ENCODE measurements at places on chromosomes 16 and 17. TPM values are rescaled to one million over a fixed set of nuclear protein-coding genes. Genes with fewer than 3 reads are reported as not detected.

DNA sequence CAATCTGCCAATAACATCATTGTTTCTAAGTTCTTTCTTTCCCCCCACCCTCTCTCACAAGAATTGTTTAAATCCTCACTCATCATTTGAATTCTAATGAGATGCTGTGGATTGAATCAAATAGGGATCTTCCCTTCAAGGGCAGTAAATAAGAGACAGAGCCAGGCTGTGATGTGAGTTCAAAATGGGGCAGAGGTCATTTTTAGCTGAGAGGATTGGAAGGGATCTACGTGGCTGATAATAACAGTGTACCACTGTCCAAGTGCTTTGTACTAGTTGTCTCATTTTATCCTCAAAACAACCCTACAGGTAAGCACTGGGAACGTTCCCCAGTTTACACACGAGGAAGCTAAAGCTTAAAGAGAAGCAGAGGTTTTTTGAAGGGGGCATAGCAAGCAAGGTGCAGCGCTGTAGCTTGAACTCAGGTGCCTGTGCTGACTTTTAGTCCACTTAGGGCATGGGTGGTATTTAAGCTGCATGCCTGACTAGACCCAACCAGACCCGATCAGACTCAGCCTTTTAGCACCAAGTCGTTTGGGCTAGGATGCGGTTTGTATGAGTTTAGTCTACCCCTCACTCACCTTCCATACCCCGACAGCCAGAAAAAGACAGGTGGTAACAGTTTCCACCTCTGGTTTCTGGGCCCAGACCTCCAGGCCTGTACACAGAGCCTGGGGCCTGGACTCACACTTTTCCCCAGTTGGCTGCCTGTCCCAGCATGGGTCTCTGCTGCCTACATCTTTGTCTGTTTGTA lies 39.2 kb upstream of the CCR7 start:
- no peak overlapping the region for H3K27ac ChIP-seq
- no peaks in the 10 kb centered on the region for H3K27me3 ChIP-seq
- no peak overlapping the region for H3K4me3 ChIP-seq
- no peak for DNase-seq
- H3K4me1 ChIP-seq: no peaks in the 10 kb centered on the region

- H3K4me3 ChIP-seq: no peak overlapping the region
- DNase-seq: no peak
- H3K4me1 ChIP-seq: no peaks in the 10 kb centered on the region
- no peak overlapping the region for H3K27ac ChIP-seq
- H3K27me3 ChIP-seq: no peaks in the 10 kb centered on the region
- peaks cover 21% of the 10 kb centered on the region for H3K36me3 ChIP-seq
Measured at GRCh38 chr16:74448990-74449389, 27.7 kb upstream of the CLEC18B start.

GRCh38 chr17:7323731-7324437 lies 5.3 kb downstream of the NEURL4 start:
- H3K4me1 ChIP-seq: peaks cover 8% of the 10 kb centered on the region
- peaks cover 29% of the 10 kb centered on the region for H3K36me3 ChIP-seq
- DNase-seq: peak; percentile 77
- no peaks in the 10 kb centered on the region for H3K27me3 ChIP-seq
- no peak overlapping the region for H3K27ac ChIP-seq
- no peak overlapping the region for H3K4me3 ChIP-seq

DNA sequence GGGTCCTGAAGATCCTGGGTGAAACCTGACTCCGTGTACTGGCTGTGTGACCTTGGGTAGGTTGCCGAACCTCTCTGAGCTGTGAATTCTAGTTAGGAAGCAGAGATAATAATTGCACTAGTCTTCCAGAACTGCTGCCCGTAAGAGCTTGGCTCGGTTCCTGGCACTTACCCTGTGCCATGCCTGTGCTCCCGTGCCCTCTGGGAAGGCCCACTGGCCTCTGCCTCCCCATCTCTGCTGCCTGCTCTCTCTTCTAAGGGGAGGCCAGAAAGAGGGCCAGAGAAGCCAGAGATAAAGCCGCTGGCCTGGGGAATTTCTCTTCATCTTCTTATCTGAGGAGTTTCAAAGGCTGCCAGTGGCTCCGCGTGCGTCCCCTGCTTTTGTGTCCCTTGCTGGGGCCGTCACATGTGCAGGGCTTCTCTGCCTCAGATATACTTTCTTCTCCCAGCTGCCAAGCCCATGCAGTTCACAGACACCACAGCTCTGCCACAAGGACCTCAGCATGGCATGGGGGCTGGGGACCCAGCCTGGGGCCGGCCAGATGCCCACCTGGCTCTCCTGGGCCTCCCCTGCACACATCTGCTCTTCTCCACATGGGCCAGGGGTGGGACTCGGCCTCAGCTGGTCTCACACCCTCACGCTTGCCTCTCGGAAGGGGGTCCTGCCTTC lies 145.2 kb downstream of the SDK2 start:
- H3K36me3 ChIP-seq: no peaks in the 10 kb centered on the region
- no peak overlapping the region for H3K4me3 ChIP-seq
- no peak for DNase-seq

GRCh38 chr17:58247511-58248363 lies 9.4 kb downstream of the LPO start:
- no peaks in the 10 kb centered on the region for H3K4me1 ChIP-seq
- no peak overlapping the region for H3K27ac ChIP-seq
- no peak overlapping the region for H3K4me3 ChIP-seq
- no peak for DNase-seq

DNA sequence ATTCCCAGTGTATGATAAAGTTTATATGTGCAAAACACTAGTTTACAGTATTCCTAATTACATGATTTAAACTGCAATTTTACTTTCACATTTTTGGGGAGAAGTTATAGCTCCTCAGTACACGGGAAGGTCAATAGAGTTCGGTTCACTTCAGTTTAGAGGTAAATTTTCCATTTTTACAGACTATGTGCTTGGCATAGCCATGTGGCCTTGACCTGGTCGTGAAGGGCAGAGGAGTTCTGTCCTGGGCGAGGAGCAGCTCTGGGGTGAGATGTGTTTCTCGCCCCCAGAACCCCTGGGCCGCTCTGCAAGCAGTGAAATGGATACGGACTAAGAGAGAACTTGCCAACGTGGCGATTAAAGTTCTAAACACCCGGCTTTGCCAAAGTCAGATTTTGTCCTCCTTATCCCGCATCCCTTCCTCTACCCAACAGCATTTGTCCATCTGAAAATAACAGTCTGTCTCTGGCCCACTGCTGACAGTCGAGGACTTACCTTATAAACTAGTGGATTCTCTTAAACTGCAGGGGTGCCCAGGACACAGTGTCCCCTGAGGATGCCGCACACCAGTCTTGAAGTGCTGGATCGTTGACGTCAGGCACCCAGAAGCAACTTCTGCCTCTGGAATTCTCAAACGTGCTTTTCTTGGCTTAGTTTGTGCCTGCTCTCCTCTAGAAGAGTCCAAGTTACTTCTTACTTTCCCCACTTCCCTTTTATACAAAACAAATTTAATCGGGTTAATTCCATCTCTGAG lies 1.5 kb upstream of the SIAH1 start:
- H3K27ac ChIP-seq: no peak overlapping the region
- H3K27me3 ChIP-seq: no peaks in the 10 kb centered on the region
- DNase-seq: no peak
- H3K36me3 ChIP-seq: no peaks in the 10 kb centered on the region
- no peak overlapping the region for H3K4me3 ChIP-seq
- peaks cover 16% of the 10 kb centered on the region for H3K4me1 ChIP-seq

The MT2A gene
- 78.4 TPM for total RNA-seq

DNA sequence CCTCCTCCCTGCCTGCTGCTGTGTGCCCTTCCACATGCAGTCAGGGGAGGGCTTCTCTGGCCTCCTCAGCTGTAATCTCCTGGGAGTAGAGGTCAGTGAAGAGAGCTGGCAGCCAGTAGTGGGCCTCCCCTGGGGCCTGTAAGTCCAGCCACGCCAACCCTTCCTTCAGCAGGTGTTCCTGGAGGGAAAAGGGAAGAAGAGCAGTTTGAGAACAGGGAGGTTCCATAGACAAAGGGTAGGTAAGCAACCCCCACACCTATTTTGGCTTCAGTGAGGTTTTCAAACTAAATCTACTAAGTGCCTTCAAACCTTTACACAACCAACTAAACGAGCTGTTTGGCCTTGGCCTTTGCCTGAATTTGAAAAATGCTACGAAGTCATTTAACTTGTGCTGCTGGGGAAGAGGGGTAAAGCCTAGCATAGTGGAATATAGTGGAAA lies 14.2 kb downstream of the SNF8 start:
- no peak overlapping the region for H3K4me3 ChIP-seq
- H3K27ac ChIP-seq: no peak overlapping the region
- DNase-seq: no peak
- H3K36me3 ChIP-seq: no peaks in the 10 kb centered on the region
- peaks cover 8% of the 10 kb centered on the region for H3K4me1 ChIP-seq

- peak overlapping the region; percentile 83 for H3K27ac ChIP-seq
- H3K27me3 ChIP-seq: no peaks in the 10 kb centered on the region
- peak overlapping the region; percentile 98 for H3K4me3 ChIP-seq
Measured at GRCh38 chr17:58084317-58084981, 1.2 kb downstream of the DYNLL2 start.

- no peak overlapping the region for H3K27ac ChIP-seq
- no peaks in the 10 kb centered on the region for H3K36me3 ChIP-seq
- no peaks in the 10 kb centered on the region for H3K27me3 ChIP-seq
- no peak for DNase-seq
- peaks cover 6% of the 10 kb centered on the region for H3K4me1 ChIP-seq
- H3K4me3 ChIP-seq: no peak overlapping the region
Measured at GRCh38 chr16:15403392-15403995, 7.9 kb downstream of the MPV17L start.

DNA sequence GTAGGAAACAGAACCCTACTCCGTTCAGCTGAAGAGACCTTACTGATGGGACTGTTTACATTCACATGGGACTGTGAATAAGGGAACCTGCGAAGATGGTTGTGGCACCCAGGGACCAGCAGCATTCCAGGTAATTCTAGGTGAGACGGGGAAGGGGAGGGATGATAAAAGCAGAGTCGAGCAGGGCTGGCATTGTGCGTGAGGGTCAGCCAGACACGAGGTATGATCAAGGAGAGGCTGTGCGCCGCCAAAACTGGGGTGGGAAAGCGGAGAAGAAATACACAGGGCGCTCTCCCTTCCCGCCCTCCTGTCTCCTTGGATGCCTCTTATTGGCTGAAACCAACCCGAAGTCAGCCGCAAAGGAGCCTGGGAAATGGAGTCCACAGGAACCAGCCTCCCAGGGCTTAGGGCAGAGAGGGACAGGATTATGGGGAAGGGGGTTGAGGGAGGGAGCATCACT lies 38.4 kb upstream of the CSNK2A2 start:
- H3K27me3 ChIP-seq: peaks cover 7% of the 10 kb centered on the region
- no peak overlapping the region for H3K27ac ChIP-seq
- no peaks in the 10 kb centered on the region for H3K36me3 ChIP-seq
- H3K4me1 ChIP-seq: no peaks in the 10 kb centered on the region
- peak; percentile 73 for DNase-seq

The ARSG gene
- total RNA-seq: 1.7 TPM

The VAT1L gene
- total RNA-seq: 1.5 TPM

The COL1A1 gene
- total RNA-seq: 9.0 TPM

DNA sequence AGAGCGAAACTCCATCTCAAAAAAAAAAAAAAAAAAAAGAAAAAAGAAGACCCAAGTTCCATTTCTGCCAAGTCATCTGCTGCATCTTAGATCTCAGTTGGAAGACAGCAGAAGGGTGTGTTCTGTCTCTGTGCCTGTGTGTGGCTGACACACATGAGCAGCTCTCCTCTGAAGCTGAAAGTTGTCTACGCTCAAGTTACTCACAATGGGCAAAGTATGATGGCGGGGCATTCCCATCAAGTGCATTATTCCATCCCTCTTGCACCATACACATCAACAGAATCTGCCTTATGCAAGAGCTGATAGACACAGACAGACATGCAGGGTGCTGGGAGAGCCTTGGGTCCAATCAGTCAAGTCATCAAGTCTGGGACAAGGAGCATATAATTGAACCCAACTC lies 402.2 kb downstream of the XYLT1 start:
- H3K36me3 ChIP-seq: no peaks in the 10 kb centered on the region
- H3K4me3 ChIP-seq: no peak overlapping the region
- no peak for DNase-seq
- no peaks in the 10 kb centered on the region for H3K4me1 ChIP-seq

The ITGA2B gene
- 0.37 TPM for total RNA-seq

DNA sequence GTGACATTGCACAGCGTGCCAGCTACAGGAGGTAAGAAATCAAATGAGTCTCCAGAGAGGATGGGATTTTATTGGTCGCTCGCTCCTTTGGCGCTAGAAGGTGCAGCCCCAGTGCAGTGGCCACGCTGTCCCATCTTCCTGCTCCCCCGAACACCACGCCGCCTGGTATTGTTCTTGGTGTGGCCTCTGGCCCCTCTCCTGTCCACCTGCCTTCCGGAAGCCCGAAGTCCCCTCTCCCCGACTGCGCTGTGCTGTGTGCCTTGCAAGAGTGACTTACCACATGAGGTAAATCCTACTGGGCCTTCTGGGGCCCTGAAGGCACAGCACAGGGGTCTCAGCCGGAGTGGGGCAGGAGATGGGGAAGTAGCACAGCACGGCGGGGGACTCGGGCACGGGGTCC lies 58.2 kb downstream of the MARCHF10 start:
- H3K4me1 ChIP-seq: no peaks in the 10 kb centered on the region
- no peak overlapping the region for H3K4me3 ChIP-seq
- no peak for DNase-seq
- no peaks in the 10 kb centered on the region for H3K27me3 ChIP-seq
- H3K36me3 ChIP-seq: no peaks in the 10 kb centered on the region
- no peak overlapping the region for H3K27ac ChIP-seq

- H3K4me3 ChIP-seq: no peak overlapping the region
- H3K27me3 ChIP-seq: no peaks in the 10 kb centered on the region
- peaks cover 62% of the 10 kb centered on the region for H3K4me1 ChIP-seq
- H3K36me3 ChIP-seq: no peaks in the 10 kb centered on the region
- DNase-seq: peak; percentile 82
Measured at GRCh38 chr17:57892146-57892819, 42.4 kb upstream of the MRPS23 start.

DNA sequence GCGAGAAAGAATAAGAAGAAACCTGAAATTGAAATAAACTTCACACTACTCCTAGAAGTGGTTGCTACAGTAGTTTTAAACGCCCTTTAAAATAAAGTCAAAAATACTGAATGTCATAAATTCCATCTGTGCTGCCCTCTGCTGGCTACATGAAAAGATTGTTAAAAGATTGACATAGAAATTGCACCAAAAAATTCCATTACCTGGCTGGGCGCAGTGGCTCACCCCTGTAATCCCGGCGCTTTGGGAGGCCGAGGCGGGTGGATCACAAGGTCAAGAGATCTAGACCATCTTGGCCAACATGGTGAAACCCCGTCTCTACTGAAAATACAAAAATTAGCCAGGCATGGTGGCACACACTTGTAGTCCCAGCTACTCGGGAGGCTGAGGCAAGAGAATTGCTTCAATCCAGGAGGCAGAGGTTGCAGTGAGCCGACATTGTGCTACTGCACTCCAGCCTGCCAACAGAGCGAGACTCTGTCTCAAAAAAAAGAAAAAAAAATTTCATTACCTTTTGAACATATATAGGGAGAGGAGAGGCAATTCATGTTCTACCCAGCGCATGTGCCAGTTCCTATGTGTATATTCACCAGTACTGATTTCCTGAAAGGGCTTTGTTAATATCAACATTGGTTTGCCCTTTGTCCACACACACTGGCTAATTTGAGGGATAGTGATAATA lies 36.5 kb downstream of the CYTH1 start:
- peaks cover 49% of the 10 kb centered on the region for H3K4me1 ChIP-seq
- no peaks in the 10 kb centered on the region for H3K27me3 ChIP-seq
- no peaks in the 10 kb centered on the region for H3K36me3 ChIP-seq
- no peak overlapping the region for H3K4me3 ChIP-seq
- H3K27ac ChIP-seq: no peak overlapping the region
- DNase-seq: no peak

GRCh38 chr16:11349599-11350276 lies 4.5 kb downstream of the RMI2 start:
- H3K4me1 ChIP-seq: no peaks in the 10 kb centered on the region
- H3K4me3 ChIP-seq: no peak overlapping the region
- no peaks in the 10 kb centered on the region for H3K27me3 ChIP-seq
- DNase-seq: peak; percentile 41
